ENCODE measurements at places on chromosomes 5 and 9.

DNA sequence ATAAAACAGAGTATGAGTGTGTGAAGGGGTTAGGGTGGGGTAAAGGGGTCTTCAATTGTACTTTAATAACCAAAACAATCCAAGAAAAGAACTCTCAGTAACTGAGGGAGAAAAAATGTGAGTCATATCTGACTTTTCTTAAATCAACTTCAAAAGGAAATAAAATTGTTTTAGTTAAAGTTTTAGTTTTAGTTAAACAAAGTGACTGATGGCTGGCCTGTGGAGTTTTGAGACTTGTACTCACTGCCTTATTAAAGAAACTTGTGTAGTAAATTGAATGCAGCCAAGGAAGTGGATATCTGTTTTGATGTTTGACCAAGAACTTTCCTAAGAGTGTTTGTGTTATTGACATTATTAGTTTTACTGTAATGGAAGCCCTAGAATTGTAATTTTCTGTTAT is 2032.6 kb downstream of the MAT2B start:
- no peak for DNase-seq
- H3K4me1 ChIP-seq = no peaks in the 10 kb centered on the region
- no peaks in the 10 kb centered on the region for H3K36me3 ChIP-seq
- no peak overlapping the region for H3K4me3 ChIP-seq
- no peaks in the 10 kb centered on the region for H3K27me3 ChIP-seq

DNA sequence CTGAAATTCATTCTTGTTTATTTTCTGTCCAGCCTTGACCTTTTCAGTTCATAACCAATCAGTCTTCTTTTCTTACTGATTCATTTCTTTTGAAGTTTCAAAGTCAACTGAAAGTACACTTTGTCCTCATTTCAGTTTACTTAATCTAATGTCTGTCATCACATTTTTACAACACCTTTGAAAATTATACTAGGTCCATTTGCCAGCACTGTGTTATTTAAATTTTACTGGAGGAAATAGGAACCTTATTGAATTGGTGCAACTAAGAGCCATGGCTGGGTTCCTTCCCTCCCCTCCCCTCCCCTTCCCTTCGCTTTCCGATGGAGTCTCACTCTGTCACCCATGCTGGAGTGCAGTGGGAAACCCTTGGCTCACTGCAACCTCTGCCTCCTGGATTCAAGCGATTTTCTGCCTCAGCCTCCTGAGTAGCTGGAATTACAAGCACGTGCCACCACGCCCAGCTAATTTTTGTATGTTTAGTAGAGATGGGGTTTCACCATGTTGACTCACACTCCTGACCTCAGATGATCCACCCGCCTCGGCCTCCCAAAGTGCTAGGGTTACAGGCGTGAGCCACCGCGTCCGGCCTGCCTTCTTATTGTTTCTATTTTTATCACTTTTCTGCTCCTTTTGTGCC is 6.3 kb downstream of the RMI1 start:
- H3K4me3 ChIP-seq = no peak overlapping the region
- H3K4me1 ChIP-seq = peaks cover 7% of the 10 kb centered on the region
- H3K27ac ChIP-seq = no peak overlapping the region
- H3K27me3 ChIP-seq = no peaks in the 10 kb centered on the region

DNA sequence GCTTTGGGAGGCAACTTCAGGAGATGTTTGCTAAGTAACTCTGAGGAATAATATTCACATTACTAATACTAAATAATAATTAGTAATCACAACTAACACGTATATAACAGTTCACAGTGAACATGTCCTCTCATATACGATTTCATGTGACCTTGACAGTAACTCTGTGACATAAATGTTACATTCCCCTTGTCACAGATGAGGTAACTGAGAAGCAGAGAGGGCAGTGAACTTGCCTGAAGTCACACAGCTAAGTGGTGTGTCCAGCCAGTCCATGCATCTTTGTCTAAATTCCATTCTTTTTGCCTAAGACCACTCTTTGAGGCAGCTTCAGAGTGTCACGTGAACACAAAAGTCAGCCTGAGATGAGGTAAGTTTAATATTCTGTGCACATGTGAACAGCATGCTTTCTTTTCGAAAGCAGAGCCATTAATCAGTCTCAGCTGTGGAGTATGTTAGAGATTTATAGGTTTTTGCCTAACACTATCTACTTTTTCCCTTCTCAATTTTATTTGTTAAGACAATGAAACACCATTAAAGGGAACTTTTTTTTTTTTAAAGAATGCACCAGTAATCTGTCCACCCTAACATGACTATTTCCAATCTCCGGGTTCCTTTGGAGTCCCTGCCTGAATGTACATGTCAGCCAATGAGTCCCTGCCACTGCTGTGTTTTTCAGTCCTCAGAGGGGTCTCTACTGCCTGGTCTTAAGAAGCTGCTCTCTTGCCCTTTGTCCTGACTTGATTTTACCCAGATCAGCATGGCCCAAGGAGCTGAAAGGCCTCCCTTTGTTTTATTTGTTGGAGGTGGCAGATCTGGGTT is 43.5 kb downstream of the SH3PXD2B start:
- H3K4me1 ChIP-seq = peaks cover 83% of the 10 kb centered on the region
- no peak for DNase-seq
- H3K27ac ChIP-seq = peak overlapping the region; percentile 98
- H3K27me3 ChIP-seq = no peaks in the 10 kb centered on the region
- H3K4me3 ChIP-seq = no peak overlapping the region
- peaks cover 3% of the 10 kb centered on the region for H3K36me3 ChIP-seq

DNA sequence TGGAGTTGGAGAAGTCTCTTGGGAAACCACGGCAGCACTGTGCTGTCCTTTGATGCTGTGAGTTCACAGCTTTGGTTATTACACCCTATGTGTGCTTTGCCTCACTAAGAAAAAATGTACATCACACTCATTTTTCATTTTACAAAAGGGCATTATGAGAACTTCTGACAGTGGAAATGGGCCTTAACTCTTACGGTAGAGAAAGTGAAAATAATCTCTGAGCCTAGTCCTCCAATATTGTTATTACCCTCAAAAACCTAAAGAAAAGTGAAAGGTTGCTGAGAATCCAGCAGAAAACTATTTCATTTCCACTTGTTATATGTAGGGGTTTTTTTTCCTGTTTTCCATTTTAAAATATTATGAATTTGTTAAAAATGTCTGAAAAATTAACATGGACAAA is 8.2 kb upstream of the OR13D1 start:
- DNase-seq = no peak
- H3K36me3 ChIP-seq = no peaks in the 10 kb centered on the region
- no peaks in the 10 kb centered on the region for H3K4me1 ChIP-seq
- no peaks in the 10 kb centered on the region for H3K27me3 ChIP-seq
- H3K4me3 ChIP-seq = no peak overlapping the region

- H3K27ac ChIP-seq = no peak overlapping the region
- peaks cover 21% of the 10 kb centered on the region for H3K4me1 ChIP-seq
- no peaks in the 10 kb centered on the region for H3K27me3 ChIP-seq
- no peak for DNase-seq
Measured at GRCh38 chr5:142701673-142702311, 15.9 kb upstream of the FGF1 start.

- H3K27ac ChIP-seq = no peak overlapping the region
- H3K4me1 ChIP-seq = no peaks in the 10 kb centered on the region
- DNase-seq = no peak
- H3K4me3 ChIP-seq = no peak overlapping the region
- no peaks in the 10 kb centered on the region for H3K27me3 ChIP-seq
- no peaks in the 10 kb centered on the region for H3K36me3 ChIP-seq
Measured at GRCh38 chr5:65821966-65822365, 100.0 kb downstream of the NLN start.

GRCh38 chr5:180018347-180019060 is 53.1 kb downstream of the RNF130 start:
- no peak overlapping the region for H3K4me3 ChIP-seq
- DNase-seq = no peak

DNA sequence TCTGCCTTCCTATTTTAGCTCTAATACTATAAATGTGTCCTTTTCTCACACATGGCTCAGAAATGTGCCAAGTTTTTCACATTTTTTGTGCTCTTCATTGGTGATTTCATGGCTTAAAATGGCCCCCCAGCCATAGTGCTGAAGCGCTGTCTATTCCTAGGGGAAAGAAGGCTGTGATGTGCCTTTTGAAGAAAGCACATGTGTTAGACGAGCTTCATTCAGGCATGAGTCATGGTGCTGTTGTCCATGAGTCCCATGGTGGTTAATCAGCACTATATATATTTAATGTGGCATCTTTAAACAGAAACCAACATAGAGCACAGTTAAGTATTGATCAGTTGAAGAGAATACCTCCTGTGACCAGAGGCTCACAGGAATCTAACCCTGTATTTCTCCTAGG is 55.8 kb downstream of the PDE8B start:
- H3K4me1 ChIP-seq = no peaks in the 10 kb centered on the region
- H3K4me3 ChIP-seq = no peak overlapping the region
- no peak overlapping the region for H3K27ac ChIP-seq
- no peaks in the 10 kb centered on the region for H3K27me3 ChIP-seq
- DNase-seq = no peak

- H3K36me3 ChIP-seq = no peaks in the 10 kb centered on the region
- DNase-seq = no peak
- no peaks in the 10 kb centered on the region for H3K27me3 ChIP-seq
- no peak overlapping the region for H3K4me3 ChIP-seq
- H3K27ac ChIP-seq = no peak overlapping the region
Measured at GRCh38 chr5:90274216-90274615, 135.3 kb downstream of the CETN3 start.

- no peaks in the 10 kb centered on the region for H3K36me3 ChIP-seq
- H3K4me1 ChIP-seq = peaks cover 48% of the 10 kb centered on the region
- no peaks in the 10 kb centered on the region for H3K27me3 ChIP-seq
- H3K4me3 ChIP-seq = no peak overlapping the region
- DNase-seq = no peak
- peak overlapping the region; percentile 13 for H3K27ac ChIP-seq
Measured at GRCh38 chr5:102762095-102762534, 7.0 kb downstream of the PAM start.

DNA sequence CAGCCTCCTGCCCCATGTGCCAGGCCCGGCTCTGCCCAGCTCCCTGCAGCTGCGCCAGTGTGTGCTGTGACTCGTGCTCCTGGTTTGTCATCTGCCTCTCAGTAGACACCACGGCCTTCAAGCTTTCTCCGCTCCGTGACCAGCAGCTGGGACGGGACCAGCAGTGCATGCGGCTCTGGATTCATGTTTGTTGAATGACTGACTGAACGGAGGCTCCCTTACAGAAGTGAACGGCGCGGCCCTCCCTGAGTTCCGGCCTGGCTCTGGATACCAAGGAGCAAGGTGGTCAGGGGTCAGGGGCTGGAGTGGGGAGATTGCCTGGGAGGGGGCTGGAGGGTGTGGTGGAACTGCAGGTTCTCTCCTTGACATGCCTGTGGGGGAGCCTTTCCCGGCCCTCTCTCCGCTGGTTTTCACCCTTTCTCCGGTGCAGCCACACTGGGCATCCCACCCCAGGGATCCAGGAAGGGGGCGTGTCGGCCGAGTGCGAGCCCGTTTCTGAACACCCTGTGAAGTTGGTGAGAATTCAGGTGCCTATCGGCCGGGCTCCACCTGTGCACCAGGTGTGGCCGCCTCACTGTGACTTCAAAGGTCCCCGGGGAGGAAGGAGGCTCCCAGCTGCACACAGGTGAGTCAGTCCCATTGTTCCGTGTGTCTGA is 11.1 kb upstream of the CEP72 start:
- no peak overlapping the region for H3K4me3 ChIP-seq
- no peaks in the 10 kb centered on the region for H3K27me3 ChIP-seq
- no peaks in the 10 kb centered on the region for H3K36me3 ChIP-seq
- H3K27ac ChIP-seq = no peak overlapping the region
- H3K4me1 ChIP-seq = no peaks in the 10 kb centered on the region

DNA sequence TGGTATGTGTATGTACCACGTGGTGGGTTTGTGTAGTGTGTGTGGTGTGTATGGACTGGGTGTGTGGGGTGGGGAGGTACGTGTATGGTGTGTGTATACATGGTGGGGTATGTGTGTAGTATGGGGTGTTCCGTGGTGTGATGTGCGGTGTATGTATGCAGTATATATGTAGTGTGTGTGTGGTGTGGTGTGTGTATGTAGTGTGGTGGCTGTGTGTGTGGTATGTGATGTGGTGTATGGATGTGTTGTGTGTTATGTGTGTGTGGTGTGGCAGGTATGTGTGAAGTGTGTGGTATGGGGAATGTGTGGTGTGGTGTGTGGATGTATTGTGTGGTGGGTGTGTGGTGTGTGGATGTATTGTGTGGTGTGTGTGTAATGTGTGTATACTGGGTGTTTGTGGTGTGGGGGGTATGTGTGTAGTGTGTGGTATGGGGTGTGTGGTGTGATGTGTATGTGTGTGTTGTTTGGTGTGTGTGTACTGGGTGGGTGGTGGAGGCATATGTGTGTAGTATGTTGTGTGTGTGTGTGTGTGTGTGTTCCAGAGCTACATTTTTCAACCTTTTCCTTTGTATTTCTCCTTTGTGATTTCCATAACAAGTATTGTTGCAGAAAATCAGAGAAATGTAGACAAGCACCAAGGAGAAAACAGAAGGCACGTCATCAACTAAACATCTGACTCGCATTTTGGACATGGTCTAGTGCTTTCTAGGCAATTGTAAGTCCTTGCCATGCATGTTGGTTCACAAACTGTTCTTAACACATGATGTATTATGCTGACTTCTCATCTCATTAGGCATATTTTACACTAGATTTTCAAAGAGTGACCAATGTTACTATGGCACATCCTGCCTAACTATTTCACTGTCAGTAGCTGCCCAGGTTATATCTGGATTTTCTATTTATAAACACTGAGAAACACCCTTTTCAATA is 13.2 kb downstream of the SEMA4D start:
- H3K36me3 ChIP-seq = no peaks in the 10 kb centered on the region
- H3K27me3 ChIP-seq = no peaks in the 10 kb centered on the region
- H3K4me3 ChIP-seq = peak overlapping the region; percentile 6

DNA sequence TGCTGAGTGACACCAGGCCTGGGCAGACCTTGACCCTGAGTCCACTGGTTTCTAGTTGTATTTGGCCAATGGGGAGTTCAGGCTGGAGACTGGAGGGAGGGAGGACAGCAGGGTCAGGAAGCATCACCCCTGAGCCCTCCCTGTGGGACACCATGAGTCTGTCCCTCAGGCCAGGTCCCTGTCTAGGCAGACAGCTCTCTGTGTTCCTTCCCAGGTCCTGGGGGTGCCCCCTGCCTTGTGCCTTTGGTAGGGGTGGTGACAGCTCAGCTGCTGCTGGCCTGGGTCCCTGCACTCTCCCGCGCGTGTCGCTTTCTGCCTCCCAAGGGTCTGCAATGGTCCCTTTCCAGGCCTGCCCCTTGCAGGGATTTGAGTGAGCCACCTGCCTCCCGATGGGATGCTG is 125.5 kb downstream of the OLFM1 start:
- H3K36me3 ChIP-seq = no peaks in the 10 kb centered on the region
- H3K27ac ChIP-seq = no peak overlapping the region
- no peak for DNase-seq
- H3K27me3 ChIP-seq = no peaks in the 10 kb centered on the region
- H3K4me3 ChIP-seq = no peak overlapping the region

DNA sequence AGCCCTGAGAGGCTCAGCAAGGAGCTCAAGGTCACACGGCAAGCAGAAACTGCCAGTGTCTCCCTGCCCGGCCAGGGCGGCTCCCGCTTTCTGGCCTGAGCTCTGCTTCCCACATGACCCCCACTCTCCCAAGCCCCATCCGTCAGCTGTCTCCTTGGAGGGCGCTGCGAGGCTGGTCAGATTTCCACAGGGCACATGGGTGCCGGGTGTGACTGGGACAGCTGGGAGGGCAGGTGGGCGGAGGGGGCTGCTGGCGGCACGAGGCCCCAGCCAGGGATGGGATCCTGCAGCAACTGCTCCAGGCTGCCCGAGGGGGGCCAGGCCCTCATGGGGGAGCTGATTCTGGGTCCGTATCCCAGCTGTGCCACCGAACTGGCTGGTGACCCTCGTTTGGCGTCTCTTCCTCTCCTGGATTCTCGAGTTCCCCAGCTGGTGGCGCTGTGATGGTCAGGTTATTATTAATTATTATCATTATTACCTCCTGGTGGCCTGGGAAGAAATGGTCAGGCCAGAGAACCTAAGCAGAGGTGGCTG is 12.9 kb upstream of the WDR38 start:
- H3K4me3 ChIP-seq = no peak overlapping the region
- no peaks in the 10 kb centered on the region for H3K27me3 ChIP-seq
- no peak for DNase-seq
- H3K4me1 ChIP-seq = peaks cover 2% of the 10 kb centered on the region
- no peak overlapping the region for H3K27ac ChIP-seq
